NB4 (cell line): ENCODE measurements at places on chromosomes 11 and 22.

GRCh38 chr11:104546501-104546900 lies 351.8 kb downstream of the CASP12 start:
- no peak for DNase-seq

DNA sequence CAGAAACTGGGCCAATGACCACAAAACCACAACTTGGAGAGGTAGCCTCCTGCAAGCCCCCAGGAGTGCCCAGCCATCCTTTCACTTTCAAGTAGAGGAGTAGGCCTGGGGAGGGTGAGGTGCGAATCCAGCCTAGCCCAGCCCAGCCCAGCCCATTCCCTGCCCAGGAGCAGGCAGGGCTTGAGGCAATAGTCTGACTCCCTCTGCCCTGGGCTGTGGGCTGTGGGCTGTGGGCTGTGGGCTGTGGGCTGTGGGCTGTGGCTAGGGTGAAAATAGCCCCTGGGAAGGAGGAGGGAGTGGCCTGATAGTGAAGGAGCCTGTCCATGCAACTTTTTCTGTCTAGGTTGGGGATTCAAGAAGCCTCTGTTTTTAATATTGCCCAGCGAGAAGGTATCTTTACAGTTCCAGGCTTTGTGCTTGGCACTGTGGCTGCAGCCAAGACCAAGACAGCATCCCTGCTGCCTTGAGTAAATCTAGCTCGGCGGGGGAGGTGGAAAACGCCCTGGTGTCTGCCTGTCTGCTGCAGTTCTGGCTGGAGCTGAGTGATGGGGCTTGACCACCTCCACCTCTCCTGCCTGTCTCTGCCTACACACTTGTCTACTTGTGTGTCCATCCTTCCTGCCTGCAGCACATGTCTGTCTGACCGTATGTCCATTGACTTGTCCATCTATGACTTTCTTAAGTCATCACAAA lies 40.7 kb downstream of the LMO1 start:
- DNase-seq = peak; percentile 59

DNA sequence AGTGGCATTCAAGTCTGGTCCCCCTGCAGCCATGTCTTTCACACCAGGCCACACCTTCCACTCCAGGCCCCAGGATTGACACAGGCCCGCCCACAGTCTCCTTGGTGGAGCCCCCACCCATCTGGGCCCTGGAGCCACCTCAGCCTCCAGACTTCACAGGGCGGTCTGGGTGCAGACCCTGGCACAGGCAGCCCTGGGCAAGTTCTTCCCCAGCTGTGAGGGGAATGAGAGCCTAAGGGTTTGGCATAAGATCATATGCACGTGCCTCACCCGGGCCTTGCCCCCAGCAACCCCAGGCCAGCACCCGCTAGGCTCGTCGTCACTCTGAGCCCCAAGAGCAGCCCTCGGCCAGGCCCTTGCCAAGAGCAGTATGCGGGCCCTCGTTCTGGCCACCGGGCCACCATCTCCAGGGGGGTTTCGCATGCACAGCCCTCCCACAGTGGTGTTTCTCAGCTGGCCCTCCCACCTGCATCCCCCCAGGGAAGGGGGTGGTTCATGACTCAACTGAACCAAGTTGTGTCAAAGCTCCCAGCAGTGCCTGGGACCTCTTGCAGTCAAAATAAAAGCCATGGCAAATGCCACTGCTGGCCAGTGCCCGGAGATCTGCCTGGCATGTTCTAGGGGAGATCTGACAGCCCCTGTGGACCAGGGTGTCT lies 70.4 kb upstream of the KCNQ1OT1 start:
- no peak for DNase-seq

- no peak for DNase-seq
Measured at GRCh38 chr11:133467686-133468085, 64.6 kb downstream of the OPCML start.

DNA sequence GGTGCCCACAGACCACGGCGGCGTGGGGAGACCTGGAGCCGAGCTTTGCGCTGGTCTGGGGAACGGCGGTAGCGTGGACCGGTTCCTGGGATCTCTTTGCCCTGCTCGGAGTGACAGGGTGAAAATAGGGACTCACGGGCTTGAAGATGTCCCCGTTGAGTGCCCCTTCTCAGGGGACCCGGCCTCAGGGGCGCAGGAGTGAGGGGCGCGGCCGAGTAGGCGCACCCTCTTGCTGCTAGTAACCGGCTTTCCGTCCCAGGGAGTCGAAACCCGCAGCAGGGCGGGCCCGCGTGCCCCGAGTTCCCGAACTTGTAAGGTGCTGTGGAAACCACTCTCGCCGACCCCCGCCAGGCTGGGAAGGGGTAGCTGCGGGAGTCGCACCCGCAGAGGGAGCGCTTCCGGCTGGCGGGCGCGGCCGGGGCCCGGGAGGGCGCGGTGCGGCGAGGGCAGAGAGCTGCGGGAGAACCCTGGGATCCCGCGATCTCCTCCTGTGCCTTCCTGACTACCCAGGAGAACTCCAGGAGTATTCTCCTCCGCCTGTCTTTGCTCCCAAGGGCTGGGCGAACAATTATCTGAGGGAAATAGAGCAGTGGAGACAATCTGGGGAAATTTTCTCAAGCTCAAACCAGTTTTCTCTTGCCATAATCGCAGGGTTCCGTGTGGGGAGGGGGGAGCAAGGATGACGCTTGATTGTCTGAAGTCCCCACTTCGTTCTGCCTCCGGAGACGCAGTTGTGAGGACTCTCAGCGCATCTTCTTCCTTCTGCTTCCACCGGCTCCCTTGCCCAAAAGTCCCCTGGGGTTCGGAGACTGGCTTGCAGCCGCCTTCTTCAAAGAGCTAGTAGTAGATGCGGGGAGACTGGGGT lies 666 bp downstream of the NELL1 start:
- no peak for DNase-seq
